KG1 (cell line): ENCODE measurements at places on chromosomes 6 and 20.

GRCh38 chr6:29708432-29709179 lies 14.6 kb upstream of the HLA-F start:
- no peak for DNase-seq

DNA sequence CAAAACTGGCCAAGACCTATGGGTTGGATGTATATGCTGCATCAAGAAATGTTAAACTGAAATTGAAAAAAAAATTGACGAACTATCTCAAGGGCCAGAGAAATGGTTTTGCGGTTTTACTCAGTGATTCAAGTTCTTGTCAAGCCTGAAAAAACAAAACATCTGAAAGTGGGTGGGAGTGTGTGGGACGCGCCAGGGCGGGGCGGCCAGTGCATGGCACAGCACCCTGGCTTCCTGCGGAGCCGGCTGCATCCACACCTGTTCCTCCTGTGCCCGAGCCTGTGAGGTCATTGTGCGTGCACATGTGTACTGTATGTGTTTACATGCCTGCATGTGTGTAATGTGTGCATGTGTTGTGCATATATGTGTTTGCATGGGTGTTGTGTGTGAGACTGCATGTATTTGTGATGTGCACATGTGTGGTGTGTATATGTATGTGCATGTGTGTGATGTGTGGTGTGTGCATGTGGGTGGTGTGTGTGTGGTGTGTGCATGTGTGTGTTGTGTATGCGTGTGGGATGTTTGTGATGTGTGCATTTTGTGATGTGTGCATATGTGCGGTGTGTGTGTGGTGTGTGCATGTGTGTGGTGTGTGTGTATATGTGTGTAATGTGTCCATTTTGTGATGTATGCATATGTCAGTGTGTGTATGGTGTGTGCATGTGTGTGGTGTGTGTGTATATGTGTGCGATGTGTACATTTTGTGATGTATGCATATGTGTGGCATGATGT lies 59.8 kb downstream of the CDH4 start:
- DNase-seq = no peak

DNA sequence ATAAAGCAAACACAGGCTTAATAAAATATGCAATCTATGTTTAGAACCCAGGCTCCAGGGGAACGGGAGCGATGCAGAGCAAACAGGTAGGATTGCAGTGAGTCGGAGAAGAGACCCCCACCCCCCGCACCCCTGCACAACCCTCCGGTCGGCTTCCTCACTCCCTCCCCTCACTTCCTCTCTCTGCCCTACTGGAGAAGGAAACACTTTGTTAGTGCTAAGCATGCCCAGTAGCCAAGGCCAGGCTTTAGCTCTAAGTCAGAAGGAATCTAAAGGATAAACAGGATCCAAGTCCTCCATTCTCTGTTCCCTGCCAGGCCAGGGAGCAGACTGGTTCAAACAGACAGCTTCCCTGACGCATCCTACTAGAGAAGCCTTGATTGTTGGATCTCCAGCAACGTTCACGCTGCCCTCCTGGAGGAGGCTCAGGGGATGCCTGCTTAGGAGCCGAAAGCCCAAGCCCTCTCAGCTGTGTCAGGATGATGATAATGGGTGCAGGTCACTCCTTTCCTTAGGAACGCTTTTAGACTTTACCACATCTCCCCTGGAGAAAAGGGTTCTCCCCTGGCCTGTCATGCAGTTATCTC lies 14.7 kb downstream of the FOXQ1 start:
- no peak for DNase-seq

GRCh38 chr6:134519465-134519864 lies 201.6 kb upstream of the SGK1 start:
- DNase-seq = peak; percentile 47

DNA sequence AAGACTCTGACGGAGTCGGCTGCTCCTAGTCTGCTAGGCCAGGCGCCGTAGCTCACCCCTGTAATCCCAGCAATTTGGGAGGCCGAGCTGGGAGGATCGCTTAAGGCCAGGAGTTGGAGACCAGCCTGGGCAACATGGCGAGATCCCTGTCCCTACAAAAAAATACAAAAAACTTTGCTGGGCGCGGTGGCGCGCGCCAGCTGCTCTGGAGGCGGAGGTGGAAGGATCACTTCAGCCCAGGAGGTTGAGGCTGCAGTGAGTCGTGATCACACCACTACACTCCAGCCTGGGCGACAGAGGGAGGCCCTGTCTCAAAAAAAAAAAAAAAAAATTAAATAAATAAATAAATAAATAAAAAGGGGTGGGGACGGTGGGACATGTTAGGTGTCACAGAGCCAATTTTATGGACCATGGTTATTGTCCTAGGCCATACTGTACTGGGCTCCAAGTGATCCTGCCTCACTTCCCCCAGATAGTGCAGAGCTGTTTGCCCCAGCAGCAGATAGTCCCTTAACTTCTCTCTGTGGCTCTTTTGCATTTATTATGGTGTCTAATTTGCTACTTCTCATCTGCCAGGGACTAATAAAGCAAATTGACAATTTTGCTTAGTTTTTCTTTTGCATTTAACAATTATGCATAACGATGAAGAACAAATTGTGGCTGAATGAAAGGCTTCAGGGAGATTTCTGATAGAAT lies 5.2 kb downstream of the PI16 start:
- no peak for DNase-seq

GRCh38 chr6:41163419-41163717 lies 452 bp upstream of the TREM2 start:
- no peak for DNase-seq

DNA sequence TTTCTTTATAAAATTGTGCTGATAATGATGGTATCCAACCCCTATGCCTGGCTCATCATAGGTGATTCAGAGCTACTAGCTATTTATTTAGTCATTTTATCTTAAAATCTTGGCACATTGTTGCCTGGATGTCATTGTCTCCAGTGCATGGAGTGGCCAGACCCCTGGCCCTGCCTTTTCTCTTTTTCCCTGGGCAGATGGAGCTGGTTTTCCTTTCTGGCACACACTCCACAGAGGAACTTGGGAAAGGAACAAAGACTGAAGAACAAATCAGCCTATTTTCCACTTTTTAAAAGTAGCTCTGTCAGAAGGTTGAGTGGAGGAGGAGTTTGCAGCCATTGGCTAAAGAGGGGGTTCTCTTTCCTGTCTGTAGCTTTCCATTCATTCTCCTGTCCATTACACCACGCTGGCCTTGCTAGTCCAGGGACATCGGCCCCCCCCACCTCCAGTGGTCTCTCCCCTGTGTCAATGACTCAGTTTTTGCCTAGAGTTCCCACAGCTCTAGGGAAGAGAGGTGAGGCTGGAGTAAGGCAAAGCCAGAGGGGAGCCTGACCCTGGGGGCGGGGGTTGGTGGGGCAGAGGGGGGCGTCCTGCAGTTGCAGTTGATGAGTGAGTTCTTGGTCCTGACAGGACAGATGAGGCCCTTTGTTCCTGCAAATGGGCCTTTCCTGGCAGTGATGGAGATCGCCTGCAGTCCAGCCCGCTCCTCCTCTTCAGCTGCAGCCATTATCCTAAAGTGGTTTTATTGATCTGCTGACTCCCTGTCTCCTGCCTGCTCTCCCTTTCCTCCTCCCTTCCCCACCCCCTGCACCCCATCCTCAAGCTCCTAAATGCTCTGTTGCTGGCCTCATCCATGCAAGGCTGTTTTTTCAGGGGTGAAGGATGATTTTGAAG lies 774.5 kb downstream of the DHX35 start:
- no peak for DNase-seq

DNA sequence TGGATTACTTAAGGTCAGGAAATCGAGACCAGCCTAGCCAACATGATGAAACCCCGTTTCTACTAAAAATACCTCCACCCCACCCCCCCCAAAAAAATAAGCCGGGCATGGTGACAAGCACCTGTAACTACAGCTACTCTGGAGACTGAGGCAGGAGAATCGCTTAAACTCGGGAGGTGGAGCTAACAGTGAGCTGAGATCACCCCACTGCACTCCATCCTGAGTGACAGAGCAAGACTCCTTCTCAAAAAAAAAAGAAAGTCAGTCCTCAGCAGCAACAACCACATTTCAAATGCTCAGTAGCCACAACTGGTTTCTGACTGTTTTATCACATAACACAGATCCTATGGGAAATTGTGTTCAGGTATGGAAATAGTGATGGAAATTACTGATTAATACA lies 135.3 kb downstream of the HFE start:
- DNase-seq = no peak

DNA sequence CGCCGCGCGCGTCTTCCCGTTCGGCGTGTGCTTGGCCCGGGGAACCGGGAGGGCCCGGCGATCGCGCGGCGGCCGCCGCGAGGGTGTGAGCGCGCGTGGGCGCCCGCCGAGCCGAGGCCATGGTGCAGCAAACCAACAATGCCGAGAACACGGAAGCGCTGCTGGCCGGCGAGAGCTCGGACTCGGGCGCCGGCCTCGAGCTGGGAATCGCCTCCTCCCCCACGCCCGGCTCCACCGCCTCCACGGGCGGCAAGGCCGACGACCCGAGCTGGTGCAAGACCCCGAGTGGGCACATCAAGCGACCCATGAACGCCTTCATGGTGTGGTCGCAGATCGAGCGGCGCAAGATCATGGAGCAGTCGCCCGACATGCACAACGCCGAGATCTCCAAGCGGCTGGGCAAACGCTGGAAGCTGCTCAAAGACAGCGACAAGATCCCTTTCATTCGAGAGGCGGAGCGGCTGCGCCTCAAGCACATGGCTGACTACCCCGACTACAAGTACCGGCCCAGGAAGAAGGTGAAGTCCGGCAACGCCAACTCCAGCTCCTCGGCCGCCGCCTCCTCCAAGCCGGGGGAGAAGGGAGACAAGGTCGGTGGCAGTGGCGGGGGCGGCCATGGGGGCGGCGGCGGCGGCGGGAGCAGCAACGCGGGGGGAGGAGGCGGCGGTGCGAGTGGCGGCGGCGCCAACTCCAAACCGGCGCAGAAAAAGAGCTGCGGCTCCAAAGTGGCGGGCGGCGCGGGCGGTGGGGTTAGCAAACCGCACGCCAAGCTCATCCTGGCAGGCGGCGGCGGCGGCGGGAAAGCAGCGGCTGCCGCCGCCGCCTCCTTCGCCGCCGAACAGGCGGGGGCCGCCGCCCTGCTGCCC lies 1.1 kb downstream of the SOX4 start:
- DNase-seq = no peak
